ENCODE measurements at places on chromosomes 5 and 9.

DNA sequence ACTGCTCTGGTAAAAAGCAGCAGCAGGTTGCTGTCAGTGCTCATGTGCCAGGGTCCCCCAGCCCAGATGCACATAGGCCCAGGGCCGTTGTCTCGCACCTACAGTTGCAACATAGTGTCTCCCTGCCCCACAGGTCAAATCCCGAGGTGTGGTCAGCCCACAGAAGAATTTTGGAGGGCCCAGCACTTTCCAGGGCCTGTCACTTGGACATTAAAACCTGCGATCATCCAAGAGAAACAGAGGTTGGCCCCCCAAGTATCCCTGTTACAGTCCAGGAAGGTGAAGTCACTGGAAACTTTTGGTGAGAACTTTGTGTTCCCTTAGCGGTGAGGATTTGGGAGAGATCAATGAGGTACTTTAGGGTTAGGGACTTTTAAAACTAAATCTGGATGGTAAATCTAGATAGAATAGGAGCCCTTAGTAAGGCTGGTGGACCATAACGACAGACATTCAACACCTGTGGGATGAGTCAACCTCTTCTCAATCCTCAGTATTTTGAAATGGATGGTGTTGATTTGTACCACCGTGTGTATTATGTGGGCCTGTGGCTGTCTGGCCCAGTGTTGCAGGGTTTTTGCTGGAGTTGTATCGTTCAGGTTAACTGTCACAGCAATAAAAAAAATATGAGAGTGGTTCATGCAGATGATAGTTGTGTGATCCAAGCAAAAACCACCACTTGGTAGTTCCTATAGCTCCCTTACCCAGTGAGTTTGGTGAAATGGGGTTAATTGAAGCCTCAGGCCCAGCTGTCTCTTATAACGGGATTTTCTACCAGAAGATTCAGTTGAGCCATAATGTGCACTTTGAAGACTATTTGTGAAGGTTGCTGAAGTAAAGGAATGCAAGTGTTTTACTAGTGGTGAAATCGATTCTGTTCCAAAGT is 19.2 kb downstream of the OR2S2 start:
- DNase-seq: no peak

- DNase-seq: no peak
Measured at GRCh38 chr5:57552033-57552432, 69.4 kb upstream of the ACTBL2 start.

- DNase-seq: no peak
Measured at GRCh38 chr5:7794823-7795222, 56.1 kb downstream of the CFAP90 start.

GRCh38 chr5:87263498-87263897 is 4.2 kb upstream of the RASA1 start:
- DNase-seq: no peak

DNA sequence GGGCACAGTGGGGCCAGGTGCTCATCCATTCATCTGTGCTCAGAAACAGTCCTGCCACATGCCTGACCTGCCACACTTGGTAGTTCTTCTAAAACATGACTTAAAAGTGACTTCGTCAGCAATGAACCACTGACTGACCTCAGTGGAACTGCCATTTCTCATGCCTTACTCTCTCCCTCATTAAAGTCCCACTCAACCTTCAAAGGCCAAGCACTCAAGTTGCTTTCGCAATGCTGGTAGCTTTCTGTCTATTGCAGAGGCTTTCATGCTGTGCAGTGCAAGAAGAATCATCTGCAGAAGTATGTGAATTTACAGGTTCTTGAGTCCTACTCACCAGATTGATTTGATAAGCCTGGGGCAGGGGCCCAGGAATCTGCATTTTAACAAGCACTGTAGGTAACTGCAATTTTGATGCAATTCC is 23.9 kb downstream of the B4GALT1 start:
- no peak for DNase-seq

Data from NAMALWA (cell line).